Bronchial epithelial cell (primary cell): ENCODE measurements at places on chromosomes 2 and 18.

- no peak for DNase-seq
Measured at GRCh38 chr2:19226871-19227270, 131.6 kb downstream of the OSR1 start.

DNA sequence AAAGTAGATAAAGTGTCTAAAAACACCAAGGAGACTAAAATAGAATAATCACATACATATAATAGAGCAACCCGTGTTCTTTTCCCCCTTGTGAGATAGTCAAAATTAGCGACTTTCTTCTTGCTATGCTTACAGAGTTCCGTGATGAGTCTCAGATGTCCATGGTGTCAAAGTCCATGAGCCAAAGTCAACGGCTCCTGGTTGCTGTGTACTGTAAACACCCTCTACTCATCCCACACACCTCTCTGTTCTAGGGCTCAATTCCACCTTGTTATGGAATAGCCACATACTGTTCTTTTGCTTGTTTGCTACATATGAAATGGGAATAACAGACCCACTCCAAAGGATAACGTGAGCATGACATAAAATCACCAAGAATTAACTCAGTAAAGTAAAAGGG, 52.5 kb downstream of the GAREM1 start:
- DNase-seq: no peak

DNA sequence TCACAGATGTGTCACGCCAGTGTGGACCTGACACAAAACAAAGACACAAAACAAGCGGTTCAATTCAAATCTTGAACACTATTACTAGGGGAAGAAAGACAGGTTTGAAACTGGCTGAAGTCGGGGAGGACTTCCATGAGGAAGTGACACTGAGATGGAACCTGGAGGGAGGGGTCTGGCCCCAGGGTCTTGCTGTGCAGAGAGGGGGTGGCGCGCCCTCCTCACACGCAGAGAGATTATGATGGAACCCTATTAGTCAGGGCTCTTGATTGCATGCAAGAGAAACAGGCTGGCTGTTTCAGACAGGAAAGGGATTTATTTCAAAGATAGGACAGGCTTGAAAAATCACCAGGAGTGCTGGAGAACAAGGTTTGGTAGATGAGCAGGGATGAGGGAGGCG, 363.6 kb upstream of the HS6ST1 start:
- DNase-seq: no peak

- DNase-seq: peak; percentile 29
Measured at GRCh38 chr2:183490914-183491313, 366.7 kb downstream of the NUP35 start.

- DNase-seq: no peak
Measured at GRCh38 chr18:11110509-11110908, 38.9 kb downstream of the PIEZO2 start.

DNA sequence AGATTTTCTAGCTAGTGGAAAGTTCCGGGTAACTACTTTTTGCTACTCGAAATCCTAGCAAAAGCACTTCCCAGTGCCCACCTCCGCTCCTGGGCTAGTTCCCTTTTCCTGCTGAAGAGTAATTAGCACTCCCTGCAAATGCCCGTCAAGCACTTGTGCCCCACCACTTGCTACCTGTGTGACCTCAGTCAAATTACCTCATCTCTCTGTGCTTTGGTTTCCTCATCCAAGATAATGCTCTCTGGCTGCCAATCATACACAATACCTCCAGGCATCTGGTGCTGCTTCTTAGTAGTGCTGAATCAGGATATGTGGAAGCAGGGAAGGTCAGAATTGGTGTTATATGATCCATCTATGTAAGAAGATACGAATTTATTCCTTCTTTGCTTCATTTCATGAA, 102.1 kb upstream of the CDCA7 start:
- peak; percentile 43 for DNase-seq

DNA sequence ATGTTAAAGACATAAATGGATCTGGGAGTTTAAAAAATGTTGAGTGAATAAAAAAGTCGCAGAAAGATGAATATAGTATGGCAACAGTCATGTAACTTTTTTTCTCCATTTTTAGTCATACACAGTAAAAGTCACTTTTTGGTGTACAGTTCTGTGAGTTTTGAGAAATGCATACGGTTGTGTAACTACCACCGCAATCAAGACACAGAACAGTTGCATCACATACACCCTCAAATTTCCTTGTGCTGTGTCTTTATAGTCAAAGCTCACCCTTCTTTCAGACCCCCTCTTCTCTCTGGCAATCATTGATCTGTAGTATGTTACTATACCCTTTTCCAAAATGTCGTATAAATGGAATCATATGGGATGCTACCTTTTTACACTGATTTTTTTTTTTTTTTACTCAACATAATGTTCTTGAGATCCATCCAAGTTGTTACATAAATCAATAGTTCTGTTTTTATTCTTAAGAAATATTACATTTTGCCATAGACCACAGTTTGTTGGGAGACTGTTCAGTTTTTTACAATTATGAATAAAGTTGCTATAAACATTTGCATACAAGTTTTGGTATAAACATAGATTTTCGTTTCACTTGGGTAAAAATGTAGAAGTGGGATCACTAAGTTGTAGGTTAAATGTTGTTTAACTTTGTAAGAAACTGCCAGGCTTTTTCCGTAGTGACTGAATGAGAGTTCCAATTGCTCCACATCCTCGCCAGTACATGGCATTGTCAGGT, 35.4 kb upstream of the AGFG1 start:
- DNase-seq: no peak
